HFFc6 (cell line): ENCODE measurements at places on chromosomes 12 and 14.

- no peak for DNase-seq
These were observed 57.3 kb downstream of the DAD1 start for GRCh38 chr14:22531451-22532344.

DNA sequence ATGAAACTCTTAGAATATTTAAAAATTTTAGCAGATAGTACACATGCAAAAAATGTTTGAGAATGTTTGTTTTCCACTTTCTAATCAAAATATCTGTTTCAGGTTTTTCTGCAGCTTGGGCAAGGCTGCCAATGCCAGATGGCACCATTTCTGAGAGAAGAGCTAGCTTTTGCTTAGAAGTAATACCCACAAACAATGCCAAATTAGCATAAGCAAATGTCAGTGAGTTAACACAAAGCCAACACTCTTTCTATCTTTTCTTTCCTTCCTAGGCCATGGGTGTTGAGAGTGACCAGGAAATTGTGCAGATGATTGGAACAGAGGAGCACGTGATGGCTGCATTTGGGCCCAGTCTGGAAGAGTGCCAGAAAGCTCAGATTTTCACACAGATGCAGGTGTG, 35.2 kb downstream of the POLR3B start:
- DNase-seq, result no peak

DNA sequence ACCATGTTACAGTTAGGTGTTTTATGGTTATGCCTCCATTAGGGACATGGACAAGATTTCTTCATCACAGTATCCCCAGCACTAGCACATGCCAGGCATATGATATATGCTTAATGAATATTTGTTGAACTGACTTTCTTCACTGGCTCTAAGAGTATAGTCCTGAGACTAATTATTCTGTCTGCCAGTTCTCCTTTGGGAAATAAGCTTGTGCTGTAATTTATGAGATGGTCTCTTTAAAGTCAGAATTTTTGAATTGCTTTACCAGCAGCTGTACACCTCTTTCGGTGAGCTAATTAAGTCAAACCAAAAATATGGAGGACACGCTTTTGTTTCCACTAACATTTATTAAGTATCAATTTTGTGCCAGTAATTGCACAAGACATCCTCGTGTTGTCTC, 4.8 kb upstream of the KRT72 start:
- no peak for DNase-seq

- DNase-seq, result no peak
These were observed 16.2 kb downstream of the NOXRED1 start for GRCh38 chr14:77407158-77407557.

GRCh38 chr12:41967668-41968500, 176.8 kb downstream of the GXYLT1 start:
- DNase-seq, result no peak

DNA sequence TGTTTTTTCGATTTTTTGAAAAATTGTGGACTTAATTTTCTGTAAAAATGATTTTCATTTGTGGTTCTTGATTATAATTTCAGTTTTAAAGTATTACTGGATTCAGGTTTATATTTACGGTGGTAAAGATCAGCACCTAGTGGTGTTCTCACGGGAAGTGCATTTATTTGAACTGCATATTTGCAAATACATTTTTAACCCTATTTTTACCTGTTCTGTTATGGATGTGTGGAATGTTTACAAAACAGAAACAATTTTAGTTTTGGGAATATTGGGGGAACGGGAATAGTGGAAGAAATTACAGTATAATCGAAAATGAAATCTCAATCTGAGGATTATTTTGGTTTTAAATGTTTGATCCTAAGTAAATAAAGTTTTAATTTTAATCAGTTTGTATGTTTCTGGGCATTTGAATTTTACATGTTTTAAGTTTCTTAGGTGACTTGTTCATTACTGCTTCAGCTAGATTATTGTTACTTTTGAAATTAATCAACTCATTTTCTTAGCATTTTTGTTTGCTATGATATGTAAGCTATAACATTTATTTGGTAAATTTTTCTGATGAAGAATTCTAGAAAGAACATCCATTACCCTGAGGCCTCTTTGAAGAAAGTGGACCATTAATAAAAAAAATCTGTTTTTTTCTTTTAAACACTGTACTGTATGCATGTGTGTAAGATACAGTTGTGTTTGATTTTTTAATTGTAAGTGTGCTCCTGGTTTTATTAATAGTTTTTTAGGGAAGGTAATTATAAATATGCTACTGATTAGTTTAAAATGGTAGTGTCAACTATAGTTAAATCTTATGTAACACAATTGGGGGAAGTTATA, 942 bp downstream of the ATF7IP start:
- DNase-seq, result peak; percentile 41

GRCh38 chr12:101855364-101855884, 22.0 kb upstream of the DRAM1 start:
- no peak for DNase-seq

DNA sequence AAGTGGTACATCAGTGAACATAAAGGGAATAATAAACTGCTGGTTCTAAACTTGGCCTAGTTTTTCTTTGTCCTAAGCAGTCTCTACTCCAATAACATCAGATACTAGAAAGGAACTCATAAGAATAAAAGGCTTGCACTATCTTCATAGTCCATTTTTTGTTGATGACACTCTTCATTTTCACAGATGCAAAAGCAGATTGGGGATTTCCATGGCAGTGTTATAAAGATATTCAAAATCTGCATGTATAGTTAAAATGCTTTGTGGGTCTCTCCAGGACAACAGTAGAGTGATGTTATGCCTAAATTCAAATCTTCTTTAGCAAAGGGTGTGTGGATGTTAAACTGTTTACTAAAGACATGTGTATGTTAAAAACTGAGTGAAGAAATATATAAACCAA, 745.8 kb downstream of the TRHDE start:
- no peak for DNase-seq

- peak; percentile 36 for DNase-seq
These were observed 27.8 kb upstream of the SLC38A2 start for GRCh38 chr12:46400406-46400805.

DNA sequence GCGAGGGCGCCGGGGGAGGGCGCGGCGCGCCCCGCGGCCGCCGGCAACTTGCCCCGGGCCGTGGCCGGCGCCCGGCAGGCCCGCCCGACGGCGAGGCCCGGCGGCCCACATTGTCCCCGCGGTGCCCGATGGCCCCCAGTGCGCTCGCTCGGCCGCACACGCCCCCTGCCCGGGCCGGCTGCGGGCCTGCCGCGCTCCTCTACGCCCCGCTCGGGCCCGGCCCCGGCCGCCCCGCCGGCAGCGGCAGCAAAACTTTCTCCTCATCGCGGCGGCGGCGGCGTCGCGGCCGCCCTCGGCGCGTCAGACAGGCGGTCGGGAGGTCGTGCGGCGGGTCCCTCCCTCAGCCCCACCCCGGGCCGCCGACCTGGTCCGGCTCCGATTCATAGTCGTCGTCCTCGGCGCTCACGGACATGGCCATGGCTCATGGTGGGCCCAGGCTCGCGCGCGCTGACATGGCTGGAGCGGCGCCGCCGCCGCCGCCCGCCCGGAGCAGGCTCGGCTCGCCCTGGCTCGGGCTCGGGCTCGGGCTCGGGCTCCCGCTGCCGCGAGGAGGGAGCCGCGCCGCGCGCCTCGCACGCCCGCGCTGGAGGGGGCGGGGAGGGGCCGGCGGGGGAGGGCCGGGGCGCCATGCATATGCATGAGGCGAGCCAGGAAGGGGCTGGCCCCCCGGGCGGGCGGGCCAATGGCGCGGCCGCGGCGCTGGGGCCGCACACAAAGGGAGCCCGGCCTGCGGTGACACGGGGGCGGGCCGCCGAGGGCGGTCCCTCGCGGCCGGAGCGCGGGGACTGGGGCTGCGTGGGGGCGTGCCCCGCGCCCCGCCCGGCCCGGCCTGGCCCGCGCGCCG, 67.1 kb downstream of the RNF34 start:
- DNase-seq, result peak; percentile 78

GRCh38 chr12:122046145-122046544, 24.5 kb downstream of the BCL7A start:
- DNase-seq, result no peak

GRCh38 chr12:62256408-62257096, 3.7 kb upstream of the USP15 start:
- no peak for DNase-seq

DNA sequence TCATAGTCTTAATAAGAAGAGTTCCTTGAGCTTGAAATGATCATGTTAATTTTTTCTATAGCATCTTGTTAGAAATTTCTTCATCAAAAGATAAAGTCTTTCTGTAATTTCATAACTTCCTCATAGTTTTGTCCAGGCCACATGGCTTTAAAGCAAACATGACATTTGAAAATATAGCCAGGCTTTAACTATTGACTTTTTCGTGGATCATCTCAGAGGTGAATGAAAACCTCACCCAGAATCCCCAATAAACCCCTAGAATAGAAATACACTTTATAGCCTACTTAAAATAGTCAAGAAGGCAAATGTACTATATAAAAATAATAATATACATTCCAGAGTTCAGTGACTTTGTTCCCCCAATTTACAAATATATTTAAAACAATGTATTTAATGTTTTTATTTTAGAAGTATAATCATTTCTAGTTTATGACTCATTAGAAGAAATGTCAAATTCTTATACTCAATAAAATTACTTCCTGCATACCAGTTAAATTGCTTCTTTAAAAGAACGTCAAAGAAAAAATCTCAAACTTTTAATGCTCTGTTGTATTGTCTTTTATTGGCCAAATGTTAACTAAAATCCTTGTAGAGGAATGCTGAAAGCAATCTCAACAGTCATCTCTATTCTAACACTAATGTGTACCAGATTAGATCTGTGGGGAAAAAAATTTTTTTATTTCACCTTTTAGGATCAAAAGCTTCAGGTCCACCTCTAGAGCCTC, 21.6 kb downstream of the EXOC5 start:
- DNase-seq, result peak; percentile 23

DNA sequence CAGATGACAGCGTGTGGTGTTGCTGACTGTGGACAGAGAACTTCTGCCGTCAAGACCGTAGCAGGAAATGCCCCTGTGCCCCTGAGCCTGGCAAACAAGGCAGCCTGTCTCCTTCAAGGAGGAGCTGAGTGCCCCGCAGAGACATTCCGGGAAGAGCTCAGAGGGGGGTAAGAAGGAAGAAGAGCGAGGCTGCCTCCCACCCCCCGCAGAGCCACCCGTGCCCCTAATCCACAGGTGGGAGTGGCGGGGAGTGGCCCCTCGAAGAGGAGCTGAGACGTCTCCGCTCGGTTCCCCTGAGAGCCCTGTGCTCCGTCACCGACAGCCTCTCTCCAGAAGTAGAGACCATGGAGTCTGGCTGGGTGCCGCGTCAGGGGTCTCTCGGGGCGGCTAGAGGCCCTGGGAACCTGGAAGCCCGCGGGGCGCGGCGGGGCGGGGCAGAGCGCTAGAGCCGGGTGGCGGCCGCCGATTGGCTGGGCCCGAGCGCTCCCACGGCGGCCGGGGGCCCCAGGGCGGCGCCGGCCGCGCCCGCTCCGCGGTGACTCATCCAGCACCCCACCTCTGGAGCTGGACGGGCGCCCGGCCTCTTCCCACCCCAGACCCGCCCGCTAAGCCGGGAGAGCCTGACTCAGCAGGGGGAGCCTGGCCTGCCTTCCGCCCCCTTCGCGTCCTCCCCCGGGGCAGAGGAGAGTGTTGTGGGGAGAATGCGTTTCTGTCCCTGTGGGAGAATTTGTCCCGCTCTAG, 25.2 kb upstream of the KRT78 start:
- peak; percentile 90 for DNase-seq

DNA sequence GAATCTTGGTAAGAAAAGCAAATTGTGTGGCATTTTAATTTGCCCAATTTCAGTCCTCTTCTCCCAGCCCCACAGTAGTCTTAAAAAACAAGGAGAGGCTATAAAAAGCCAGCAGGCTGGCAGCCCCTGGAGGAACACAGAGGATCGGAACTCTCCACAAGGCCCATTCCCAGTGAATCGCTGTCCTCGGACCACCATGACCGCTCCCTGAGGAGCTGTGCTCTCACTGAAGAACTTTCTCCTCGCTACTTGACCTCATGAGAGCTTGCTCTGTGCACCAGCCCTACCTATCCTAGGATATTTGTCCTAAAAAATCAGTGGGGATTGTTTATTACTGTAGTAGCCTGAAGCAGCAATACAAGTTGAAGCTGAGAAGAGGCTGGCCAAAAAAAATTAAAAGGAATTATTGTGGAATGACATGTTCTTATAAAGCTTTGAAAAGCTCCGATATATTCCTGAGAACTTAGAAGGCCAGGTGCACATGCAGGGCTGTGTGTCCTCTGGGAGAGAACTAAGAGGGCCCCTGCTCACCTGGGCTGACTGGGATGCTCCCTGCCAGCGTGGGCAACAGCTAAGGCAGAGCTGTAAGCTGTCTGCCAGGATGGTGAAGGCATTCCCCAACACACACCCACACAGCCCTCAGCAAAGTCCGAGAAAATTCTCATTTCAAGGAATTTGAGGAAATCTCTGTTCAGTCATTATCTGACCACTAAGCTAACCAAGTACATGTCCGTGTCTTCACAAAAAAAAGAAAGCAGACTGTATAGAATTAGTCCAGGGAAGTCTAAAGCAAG, 148.8 kb upstream of the SFSWAP start:
- no peak for DNase-seq

DNA sequence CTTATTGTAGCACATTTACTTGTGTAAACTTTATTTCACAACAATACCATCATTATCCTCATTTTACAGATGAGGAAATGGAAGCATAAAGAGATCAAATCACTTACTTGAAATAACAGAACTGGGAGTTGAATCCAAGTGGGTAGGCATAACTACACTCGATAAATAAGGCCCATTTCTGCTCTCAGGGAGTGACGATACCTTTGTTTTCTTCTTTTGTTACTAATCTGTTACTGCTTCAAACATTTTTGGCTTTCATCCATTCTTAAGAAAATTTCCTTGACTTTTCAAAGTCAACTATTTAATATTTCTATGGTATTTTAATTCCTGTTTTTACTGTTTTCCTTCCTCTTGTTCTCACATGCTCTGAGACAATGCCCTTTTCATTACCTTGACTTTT, 201.6 kb downstream of the ATP23 start:
- DNase-seq, result no peak

GRCh38 chr14:75425446-75425845, 2.4 kb upstream of the JDP2 start:
- DNase-seq, result no peak
